ENCODE measurements at places on chromosomes 12 and 14.
A peak's percentile ranks its signal among the peaks of the same experiment; 100 is the strongest.

GRCh38 chr12:27762757-27763156 lies 17.3 kb upstream of the KLHL42 start:
- no peak for DNase-seq

- DNase-seq = no peak
Observed at GRCh38 chr12:69119770-69120169, 119.6 kb upstream of the CPSF6 start.

DNA sequence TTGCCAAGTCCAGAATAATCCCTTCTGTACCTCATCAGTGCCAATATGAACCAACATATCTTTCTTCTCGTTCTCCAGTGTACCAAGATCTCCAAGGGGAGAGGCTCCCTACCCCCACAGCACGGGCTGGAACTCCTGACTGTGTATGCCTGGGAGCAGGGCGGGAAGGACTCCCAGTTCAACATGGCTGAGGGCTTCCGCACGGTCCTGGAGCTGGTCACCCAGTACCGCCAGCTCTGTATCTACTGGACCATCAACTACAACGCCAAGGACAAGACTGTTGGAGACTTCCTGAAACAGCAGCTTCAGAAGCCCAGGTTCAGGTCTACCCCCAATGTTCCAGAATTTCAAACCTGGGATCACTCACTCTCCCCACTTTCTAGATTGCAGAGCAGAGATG lies 10.5 kb upstream of the OAS2 start:
- DNase-seq = no peak

GRCh38 chr12:13383379-13383778 lies 186.9 kb downstream of the EMP1 start:
- peak; percentile 70 for DNase-seq

- DNase-seq = no peak
Observed at GRCh38 chr14:93346926-93347721, at the start of gene COX8C. TSS of gene COX8C (plus strand) at chr14:93347182. CDS start at chr14:93347269, 87 bp downstream.

DNA sequence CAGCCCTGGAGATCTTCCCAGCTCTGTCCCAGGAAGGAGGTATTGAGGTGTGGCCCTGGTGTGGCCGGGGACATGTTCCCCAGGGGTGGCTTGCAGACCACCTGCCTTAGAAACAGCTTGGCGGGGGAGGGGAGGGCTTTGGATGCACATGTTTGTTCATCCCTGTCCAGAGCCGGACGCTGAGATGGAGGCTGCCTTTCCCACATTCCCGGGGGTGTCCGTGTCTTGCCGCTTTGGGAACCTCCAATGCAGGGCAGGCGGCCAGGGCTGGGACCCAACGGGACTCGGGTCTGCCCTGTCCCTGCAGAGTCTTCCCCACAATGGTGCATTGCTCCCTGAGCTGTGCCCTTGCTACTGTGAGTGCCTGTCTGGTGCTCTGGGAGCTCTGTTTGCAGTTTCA lies 319.5 kb upstream of the SFSWAP start:
- no peak for DNase-seq

DNA sequence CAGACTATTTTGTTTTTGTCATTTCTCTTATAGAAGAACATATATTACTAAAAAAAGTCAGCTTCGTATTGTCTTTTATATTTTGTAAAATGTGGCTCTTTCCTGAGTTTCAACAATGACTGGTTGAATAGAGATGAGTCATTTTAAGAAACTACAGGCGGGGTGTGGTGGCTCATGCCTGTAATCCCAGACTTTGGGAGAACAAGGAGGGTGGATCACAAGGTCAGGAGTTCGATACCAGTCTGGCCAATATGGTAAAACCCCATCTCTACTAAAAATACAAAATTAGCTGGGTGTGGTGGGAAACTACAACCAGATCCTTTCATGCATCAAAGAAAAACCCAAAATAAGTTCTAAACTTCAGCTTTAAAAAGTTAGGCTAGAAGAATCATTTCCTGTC lies 28.8 kb downstream of the HECTD4 start:
- DNase-seq = no peak
